ENCODE measurements at places on chromosomes 11 and 22.

DNA sequence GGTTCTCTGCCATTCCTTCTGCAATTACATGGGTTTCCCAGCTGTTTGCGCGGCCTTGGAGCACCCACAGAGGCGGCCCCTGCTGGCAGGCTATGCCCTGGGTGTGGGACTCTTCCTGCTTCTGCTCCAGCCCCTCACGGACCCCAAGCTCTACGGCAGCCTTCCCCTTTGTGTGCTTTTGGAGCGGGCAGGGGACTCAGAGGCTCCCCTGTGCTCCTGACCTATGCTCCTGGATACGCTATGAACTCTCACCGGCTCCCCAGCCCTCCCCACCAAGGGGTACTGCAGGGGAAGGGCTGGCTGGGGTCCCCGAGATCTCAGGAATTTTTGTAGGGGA lies 2.6 kb downstream of the RCE1 start:
- DNase-seq: no peak

DNA sequence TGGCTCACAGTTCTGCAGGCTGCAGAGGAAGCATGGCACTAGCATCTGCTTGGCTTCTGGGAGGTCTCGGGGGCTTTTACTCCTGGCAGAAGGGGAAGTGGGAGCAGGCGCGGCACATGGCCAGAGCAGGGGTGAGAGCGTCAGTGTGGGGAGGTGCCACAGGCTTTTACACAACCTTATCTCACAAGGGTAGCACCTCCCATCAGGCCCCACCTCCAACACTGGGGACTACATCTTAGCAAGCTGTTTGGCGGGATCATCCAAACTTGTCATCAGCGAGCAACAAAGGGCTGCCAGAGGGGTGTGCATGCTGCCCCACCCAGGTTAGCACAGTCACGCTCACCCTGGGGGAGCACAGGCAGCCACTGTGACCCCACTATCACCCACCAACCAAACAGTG lies 18.9 kb upstream of the YPEL1 start:
- no peak for DNase-seq

DNA sequence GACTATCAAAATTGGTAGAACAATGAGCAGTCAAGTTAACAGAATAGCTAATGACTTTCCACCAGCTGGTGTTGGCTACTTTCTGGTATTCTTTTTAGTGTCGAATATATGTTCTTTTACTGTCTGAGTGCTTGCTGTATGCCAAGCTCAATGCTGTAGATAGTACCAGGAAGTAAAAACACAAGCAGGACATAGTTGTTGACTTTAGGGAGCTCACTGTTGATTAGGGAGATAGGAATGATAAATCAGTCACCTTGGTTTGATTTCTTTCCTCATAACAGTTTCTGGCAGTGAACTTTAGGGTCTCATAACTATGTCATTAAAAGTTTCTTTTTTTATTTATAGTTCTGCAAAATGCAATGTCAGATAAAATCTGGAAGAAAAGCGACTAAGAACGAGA lies 9.0 kb downstream of the HMGXB4 start:
- no peak for DNase-seq

DNA sequence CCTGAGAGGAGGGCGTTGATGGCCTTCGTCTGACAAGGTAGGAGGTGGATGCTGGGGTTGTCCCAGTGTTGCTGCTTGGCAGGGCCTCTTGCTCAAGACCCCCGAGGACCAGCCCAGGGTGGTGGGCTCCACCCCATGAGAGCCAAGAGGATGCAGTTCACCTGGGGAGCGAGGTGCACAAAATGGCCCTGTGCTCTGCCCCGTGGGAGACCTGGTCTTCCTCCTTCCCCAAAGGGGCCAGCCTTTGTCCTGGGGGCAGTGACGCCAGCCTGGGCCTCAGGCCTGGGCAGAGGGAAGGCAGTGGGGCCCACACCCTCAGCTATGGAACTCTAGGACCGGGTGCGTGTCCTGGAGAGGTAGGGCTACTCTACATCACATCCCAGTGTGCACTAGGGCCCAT lies 1233.3 kb downstream of the TBC1D22A start:
- DNase-seq: no peak

- no peak for DNase-seq
These were observed 630 bp downstream of the CASP4 start for GRCh38 chr11:104967534-104968354.

DNA sequence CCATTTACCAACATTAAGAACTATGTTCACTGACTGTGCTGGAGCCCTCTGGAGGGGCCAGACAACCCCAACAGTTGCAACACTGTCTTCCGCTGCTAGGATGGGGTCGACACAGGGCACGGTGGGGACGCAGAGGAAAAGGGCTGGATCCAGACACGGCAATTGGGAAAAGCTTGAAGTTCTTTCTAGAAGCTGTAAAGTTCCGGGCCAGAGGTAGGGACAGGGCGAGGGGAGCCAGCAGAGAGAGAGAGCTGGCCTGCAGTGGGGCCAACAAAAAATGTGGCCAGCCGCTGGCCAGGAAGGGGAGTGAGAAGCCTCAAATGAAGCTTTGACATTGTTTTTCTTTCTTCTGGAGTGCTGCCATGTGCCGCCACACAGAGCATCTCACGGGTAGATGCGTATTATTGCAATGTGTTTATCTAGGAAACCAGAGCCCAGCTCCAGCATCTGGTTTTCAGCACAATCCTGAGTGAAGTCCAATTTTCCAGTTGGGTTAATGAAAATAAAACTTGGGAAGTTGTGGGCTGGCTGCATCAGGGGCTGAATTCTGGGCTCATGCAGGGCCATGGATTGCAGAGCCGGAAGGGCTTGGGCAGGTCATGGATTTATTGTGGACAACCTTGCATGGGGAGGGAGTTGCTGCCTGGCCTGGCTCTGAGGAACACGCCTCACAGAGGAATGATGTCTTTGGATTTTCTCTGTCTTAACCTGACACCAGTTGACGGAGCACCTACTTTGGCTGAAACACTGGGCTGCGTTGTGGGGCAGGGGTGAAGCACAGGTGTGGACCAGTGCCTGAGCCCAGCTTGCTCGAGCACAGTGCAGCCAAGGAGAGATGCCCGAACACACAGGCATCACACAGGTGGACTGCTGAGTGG lies 67.6 kb upstream of the AMPD3 start:
- DNase-seq: no peak

DNA sequence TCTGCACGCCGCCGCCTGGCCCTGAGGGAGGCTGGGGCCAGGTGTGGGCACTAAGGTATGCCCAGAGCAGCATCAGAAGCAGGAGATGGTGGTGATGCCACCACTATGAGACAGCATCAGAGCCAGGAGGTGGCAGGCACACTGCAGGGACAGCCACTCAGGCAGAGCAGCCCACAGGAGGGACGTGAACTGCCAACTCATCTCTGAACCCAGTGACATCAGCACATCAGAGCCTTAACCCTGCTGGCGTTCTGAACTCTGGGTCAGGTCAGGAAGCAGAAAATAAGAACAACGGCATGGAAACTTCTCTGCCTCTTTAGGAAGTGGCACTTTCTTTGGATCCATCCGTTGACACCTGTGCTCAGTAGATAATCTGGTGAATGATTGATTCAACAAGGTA lies 14.7 kb upstream of the IFT27 start:
- no peak for DNase-seq

GRCh38 chr22:28141614-28142013 lies 222.6 kb upstream of the PITPNB start:
- no peak for DNase-seq

DNA sequence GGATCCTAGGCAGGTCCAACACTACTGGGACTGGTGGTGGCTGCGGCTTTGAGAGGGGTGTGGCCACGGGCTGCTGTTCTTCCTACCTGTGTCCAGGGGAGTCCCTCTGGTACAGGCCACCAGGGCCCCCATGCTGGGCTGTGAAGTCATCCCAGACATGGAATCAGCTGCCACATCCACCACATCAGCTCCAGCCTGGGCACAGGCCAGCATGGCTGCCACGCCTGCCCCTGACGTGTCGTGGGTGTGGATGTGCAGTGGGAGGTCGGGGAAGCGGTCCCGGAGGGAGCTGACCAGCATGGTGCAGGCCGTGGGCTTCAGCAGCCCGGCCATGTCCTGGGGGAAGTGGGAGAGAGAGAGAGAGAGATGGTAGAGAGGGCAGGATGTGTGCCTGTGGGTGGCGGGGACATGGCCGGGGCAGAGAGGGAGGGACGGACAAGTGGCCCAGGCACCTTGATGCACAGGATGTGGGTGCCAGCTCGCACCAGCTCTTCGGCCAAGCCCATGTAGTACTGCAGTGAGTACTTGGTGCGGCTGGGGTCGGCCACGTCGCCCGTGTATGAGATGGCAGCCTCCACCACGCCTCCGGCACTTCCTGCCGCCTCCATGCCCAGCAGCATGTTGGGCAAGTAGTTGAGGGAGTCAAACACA lies 6.2 kb upstream of the LRFN4 start:
- no peak for DNase-seq

- no peak for DNase-seq
These were observed 18.8 kb upstream of the GRK3 start for GRCh38 chr22:25545672-25546071.

DNA sequence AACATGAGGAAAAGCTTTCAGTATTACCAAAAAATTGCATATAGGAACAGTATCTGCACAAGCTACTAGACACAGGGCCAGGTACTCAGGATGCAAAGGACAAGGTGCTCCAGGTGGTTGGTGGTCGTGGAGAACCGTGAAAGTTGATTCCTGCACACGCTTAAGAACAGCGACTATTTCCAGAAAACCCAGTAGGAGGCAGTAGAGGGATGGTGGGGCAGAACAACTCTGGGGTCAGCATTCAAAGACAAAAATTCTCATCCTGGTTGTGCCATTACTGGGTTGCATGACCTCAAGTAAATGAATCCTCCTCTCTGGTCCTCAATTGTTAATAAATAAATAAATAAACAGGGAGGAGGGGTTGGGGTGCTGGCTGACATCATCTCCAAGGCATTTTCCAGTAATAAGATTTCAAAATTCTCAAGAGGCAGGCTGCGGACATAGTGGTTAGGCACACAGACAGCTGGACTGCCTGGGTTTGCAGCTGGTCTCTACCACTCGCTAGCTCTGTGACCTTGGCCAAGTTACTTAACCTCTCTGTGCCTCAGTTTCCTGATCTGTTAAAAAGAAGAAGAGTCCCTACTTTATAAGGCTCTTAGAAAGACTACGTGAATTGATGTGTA lies 89.6 kb downstream of the ISX start:
- DNase-seq: no peak

GRCh38 chr11:33974804-33975203 lies 76.7 kb upstream of the CAPRIN1 start:
- DNase-seq: no peak

DNA sequence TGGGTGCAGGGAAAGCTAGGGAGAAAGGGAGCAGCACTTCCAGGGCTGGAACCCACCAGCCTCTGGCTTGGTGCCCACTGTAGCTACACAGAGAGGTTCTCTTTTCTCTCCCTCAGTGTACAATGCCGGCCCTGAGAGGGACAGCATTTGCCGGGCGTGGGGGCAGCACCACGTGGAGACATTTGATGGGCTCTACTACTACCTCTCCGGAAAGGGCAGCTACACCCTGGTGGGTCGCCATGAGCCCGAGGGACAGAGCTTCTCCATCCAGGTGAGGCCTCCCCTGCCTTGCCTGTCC lies 6.1 kb downstream of the OTOG start:
- no peak for DNase-seq

DNA sequence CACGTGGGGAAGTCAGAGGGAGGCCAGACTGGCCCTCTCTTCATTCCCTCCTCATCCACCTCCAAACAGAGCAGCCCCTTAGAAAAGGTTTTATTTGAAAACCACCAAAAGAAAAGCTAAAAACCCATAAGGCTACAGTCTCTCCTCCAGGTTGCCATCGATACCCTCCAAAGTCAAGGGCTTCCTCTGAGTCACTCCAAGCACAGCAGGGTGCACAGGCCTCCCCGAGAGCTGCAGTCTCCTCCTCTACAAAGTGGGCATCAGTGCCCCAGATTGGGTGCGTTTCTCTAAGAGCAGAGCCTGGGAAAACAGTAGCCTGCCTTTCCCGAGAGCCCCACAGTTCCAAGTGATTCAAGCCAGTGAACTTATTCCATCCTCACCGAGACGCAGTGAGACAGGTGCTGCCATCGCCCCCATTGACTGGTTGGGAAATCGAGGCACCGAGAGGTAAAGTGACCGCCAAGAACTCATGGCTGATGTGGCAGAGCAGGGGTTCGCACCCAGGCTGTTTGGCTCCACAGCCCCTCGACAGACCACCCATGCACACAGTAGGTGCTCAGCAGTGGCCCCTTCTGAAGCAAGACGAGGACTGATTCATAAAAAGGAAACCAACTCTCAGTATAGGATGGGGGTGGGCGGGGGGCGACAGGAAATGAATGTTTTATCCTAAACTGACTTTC lies 91.7 kb upstream of the SHISAL1 start:
- no peak for DNase-seq

GRCh38 chr11:119373921-119374631 lies 7.4 kb downstream of the USP2 start:
- DNase-seq: no peak

DNA sequence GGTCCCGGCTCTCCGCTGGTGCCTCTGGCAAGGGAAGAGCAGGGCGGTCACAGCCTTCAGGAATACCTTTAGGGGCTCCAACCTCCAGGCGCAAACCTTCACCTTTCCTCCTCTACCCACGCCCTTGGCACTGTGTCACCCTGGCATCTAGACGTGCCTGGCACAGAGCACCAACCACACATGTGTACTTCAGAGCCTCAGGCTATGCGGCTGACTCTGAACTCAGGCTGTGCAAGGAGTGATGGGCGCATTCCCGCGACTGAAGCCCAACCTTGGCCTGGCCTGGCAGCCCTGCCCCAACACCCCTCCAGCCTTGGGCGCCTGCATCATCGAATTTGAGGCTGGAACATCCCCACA lies 11.4 kb downstream of the SCARF2 start:
- no peak for DNase-seq

GRCh38 chr11:8593455-8593854 lies 573 bp downstream of the STK33 start:
- no peak for DNase-seq

GRCh38 chr11:74388678-74389327 lies 9.4 kb downstream of the PGM2L1 start:
- DNase-seq: peak; percentile 56

DNA sequence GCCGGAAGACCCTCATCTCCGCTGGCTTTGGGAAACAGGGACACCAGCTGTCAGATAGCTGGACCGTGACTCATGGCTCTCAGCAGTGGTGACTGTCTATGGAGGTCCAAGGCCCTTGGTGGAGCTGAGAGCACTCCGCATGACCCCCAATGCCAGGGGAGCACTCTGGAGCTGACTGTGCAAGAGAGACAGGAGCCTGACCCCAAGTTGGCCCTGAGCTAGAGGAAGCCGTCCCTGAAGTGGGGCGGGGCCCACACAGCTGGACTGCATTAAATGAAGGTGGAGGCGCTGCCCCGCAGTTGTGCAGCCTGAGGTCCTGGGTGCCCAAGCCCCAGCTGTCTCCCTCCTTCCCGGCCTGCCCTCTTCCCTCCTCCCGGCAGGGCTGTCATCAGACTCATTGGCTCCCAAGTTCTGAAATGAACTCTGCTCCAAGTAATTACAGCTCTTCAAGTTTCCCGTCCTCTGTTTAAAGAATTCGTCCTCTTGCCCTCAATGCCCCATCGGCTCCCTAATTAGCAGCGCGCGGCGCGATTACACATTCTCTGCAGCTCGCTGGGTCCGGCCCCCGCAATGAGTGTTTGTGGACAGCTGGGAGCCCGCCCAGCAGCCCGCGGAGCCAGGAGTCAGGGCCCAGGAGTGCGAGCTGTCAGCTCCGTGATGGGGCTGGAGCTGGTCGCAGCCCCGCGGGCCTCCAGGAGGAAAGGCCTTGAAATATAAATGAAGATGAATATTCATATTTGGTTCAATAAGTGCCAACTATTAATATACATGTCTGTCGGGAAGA lies 93.2 kb upstream of the LMO1 start:
- no peak for DNase-seq

- no peak for DNase-seq
These were observed 87.2 kb downstream of the PHF21A start for GRCh38 chr11:46034041-46034440.

Data from stimulated activated CD8-positive, alpha-beta memory T cell treated with anti-CD3 and anti-CD28 coated beads, Interleukin-15, amount 100 ng/mL, for 4 hours (primary cell).